Activated T-cell treated with anti-CD3 and anti-CD28 coated beads, Interleukin-2, amount 50 U/mL, for 1 hour (primary cell): ENCODE measurements at places on chromosomes 5 and 9.

- no peak for DNase-seq
These were observed 18.1 kb downstream of the PPIP5K2 start for GRCh38 chr5:103138202-103138690.

GRCh38 chr5:80296121-80296520 is 23.7 kb upstream of the SPZ1 start:
- DNase-seq: no peak

DNA sequence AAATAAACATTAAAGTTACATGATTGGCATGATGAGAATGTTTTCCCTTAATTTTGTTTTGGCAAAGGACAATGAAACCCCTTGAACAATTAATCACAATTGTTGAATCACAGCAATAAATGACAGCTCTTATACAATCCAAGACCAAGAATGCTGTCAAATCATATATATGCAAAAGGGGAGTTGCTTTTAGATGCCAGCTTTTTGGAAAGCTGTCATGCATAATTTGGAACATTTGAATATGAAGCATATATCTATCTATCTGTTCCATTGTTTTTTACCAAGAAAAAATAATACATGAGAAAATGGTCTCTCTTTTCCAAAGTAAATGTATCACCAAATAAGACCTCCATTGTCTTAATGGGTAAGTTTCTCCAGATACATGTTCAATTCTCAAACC is 44.5 kb downstream of the SPOCK1 start:
- DNase-seq: no peak

- no peak for DNase-seq
These were observed 58.9 kb upstream of the ANKH start for GRCh38 chr5:14930486-14930885.

DNA sequence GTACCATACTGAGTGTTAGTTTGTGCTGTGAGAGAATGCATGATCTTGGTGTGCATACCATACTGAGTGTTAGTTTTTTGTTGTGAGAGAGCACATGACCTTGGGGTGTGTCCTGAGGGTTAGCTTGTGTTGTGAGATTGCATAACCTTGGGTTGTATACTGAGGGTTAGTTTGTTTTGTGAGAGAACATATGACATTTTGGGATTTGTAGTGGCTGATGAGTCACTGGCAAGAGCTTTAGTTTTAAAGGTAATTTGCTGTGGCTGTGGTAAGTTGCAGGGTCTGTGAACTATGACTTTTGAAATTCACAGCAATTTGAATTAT is 1068.3 kb upstream of the EDIL3 start:
- no peak for DNase-seq

GRCh38 chr5:149061341-149061740 is 1.5 kb downstream of the SH3TC2 start:
- DNase-seq: no peak

- no peak for DNase-seq
These were observed 209.8 kb upstream of the ELAVL2 start for GRCh38 chr9:24035816-24036215.

- DNase-seq: no peak
These were observed 20.4 kb downstream of the BDP1 start for GRCh38 chr5:71475788-71476384.

DNA sequence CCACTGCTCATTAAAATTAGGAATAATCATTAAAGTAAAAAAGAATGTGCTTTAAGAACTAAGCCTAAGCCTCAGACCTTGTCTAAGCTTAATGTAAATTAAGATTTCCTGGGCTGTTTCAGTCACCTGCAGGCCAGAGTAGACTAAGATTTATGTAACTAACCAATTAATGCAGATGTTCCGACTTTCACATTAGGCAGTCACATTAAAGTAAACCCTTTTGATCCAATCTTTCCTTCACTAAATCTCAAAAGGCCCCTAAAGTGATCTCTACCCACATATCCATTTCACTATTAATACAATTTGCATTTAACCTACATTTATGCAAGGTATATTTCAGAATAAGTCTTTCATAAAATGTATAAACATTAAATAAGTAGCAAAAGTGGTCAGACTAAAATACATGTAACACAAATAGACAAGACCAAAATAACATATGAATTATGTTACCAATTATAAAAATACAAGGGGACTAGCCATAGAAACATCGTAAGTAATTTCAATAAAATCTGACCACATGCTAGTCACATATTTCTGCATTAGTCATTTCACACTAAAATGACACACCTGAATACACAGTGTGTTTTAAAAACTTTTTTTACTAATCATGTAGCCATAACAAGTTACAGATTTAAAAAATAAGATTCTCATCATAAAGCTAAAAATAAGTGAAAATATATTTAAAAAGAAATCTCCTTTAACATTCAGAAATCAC is 7.7 kb downstream of the NR3C1 start:
- no peak for DNase-seq

- no peak for DNase-seq
These were observed 426.4 kb downstream of the MED10 start for GRCh38 chr5:5951953-5952352.

- DNase-seq: no peak
These were observed 188.2 kb downstream of the CRB2 start for GRCh38 chr9:123544007-123544827.

- no peak for DNase-seq
These were observed 67.6 kb downstream of the ZSWIM6 start for GRCh38 chr5:61399679-61400078.

DNA sequence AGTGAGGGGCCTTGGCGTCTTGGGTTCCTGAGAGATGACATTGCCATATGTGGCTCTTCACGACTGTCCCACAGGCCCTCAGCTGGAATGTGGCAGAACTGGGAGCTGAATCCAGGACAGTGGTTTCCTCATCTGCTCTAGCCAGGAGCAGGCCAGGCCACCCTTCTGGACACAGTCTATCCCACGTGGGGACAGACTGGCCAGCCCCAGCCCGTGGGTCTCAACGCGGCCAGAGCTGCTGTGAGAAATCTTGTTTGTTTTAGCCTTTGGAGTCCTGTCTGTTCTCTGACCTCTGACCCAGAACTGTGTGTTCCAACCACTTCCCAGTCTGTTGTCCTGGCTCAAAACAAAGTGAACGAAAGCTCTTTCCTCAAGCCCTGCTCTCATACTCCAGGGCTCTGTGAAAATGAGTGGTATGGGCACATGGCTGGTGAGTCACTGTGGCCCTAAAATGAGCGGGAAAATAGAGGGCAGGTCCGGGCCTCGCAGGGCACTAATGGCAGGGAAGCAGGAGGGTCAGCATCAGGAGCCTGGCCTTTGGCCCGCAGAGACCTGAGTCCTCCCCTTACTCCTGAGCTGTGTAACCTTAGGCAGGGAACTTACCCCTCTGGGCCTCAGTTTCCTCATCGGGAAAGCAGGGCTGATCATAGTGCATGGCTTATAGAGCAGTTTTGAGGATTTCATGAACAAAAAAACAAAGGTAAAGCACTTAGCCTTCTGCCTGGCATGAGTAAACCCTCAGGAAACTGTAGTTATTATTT is 34.8 kb upstream of the GLRX start:
- DNase-seq: no peak

DNA sequence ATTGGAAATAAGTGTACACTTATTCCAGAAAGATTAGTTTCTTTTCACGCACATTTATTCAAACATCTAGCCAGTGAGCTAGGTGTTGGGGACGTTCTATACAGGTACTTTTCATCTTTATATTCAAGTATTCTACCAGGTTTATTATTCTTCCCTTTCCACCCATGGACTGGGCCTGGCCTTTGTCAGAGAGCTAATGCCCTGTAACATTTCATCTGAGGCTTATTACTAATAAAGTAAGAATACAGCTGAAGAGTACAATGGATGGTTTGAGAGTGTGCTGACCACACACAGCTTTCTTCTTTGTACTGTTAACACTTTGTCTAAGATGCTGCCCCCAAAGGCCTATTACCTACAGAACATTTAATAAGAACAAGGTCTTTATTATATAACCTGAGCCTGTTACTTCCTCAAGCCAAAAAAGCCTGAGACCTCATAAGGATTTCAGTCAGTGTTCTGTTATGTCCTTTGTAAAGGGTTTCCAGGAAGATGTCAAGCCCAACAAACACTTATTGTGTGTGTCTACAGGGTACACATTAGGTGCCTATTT is 93.5 kb downstream of the ZNF608 start:
- DNase-seq: no peak

DNA sequence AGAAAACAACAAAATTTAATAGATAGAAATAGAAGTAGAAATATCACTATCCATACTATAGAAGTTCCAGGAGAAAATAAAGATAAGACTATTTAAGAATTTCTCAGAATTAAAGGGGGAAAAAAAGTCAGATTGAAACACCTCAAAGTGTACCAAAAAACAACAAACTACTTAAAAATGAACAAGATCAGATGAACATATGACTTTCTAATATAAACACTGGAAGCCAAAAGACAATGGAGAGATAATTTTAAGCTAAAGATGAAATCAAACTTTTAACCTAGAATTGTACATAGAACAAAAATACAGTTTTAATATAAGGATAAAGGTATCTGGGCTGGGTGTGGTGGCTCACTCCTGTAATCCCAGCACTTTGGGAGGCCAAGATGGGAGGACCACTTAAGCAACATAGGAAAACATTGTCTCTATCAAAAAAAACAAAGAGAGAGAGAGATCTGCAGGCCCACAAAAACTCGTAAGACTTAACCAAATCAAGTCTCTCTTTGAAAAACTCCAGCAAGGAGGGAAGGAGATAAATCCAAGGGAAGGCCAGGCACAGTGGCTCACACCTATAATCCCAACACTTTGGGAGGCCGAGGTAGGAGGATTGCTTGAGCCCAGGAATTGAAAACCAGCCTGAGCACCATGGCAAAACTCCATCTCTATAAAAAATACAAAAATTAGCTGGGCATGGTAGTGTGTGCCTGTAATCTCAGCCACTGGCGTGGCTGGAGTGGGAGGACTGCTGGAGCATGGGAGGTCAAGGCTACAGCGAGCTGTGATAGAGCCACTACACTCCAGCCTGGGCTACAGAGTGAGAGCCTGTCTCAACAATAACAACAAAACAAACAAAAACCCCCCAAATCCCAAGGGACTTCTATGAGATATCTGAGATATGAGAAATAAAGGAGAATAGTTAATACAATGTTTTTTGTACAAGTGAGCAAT is 32.4 kb downstream of the ABHD17B start:
- DNase-seq: no peak

GRCh38 chr9:134372581-134373267 is 46.5 kb downstream of the RXRA start:
- DNase-seq: no peak

DNA sequence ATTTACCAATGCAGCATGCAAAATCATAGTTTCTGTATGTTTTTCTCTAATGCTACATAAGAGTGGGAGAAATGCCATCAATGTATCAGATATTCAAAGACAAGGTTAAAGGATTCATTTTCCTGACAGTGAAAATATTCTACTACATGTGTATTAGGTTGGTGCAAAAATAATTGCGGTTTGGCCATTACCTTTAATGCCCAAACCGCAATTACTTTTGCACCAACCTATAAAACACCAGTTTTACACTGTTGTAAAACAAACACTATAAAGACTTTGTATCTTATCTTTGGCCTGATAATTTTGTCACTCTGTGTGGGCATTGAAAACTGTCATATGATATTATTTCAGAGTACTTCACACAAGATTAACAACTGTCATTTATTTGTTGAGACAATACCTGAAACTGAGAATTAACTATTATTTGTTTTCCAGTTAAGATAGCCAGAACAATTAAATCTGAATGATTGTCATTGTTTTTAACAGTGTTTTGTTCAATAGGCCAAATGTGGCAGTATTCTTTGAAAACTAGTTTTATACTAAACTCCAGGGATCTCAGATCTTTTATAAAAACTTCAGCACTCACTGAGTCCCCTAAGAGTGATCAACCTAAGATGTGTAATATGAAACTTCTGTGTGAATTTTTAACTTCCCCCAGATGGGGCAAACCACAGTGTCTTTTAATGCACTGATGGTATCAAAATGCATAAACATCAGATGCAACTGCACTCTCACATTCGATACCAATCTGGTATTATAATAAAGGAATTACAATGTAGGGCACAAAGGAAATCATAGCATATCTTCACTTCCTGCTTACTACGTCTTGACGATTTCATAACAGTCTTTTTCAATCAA is 53.8 kb upstream of the FBN2 start:
- DNase-seq: no peak

GRCh38 chr9:84759300-84759750 is 89.8 kb downstream of the NTRK2 start:
- DNase-seq: no peak

GRCh38 chr5:134590992-134591659 is 41.5 kb downstream of the SAR1B start:
- DNase-seq: no peak

GRCh38 chr9:72485821-72486593 is 35.4 kb upstream of the TMC1 start:
- DNase-seq: no peak

GRCh38 chr5:171776770-171777759 is 8.6 kb upstream of the SMIM23 start:
- DNase-seq: no peak

DNA sequence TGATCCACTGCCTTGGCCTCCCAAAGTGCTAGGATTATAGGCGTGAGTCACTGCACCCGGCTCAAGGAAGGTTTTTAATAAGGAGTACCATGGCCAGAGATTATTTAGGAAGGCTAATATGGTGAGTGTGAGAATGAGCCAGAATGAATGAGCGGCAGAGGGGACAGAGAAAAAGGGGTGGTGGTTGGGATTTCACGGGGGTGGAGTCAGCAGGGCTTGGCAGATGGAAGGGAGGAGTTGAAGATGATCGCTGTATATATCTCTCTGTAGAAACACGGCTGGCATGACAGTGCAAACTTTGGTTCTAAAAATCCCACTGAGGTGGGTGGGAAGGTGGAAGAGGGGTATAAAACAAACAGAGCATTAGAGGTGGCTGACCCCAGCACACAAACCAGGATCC is 176.7 kb upstream of the TBC1D2 start:
- no peak for DNase-seq

- DNase-seq: no peak
These were observed 312.8 kb upstream of the CTNND2 start for GRCh38 chr5:12217039-12217438.

DNA sequence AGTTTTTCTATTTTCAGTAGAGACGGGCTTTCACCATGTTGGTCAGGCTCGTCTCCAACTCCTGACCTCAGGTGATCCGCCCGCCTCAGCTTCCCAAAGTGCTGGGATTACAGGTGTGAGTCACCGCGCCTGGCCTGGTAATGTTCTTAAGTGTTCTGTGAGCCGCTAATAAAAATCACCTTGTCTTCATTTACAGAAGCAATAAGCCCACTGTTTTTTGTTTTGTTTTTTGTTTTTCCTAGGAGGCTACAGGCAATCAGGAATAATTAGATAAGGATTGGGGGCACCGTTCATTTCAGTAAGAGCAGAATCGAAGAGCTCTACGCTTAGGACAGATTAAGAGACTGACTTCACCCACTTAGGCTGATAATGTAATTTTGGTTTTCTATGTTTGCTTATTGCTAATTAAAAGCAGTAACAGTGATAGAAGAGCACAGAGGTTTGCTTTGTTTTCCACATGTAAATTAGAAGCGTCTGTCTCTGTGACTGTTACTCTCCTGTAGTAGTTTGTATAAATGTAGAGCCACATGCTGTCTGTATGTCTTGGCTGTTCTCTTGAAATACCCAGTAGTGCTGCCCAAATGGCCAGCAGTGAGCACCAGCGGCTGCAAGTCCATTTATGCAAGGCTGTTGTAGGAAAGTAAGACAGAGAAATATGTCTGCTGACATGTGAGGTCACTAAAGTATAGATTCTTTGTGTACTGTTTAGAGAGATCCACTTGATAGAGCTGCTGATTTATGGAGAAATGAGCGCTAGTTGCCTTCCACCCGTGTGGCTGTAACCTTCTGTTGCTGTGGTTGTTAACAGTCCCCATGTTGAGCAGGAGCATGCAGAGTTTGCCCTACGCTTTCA is 30.5 kb downstream of the TRIO start:
- no peak for DNase-seq

GRCh38 chr5:140632366-140633020 is 482 bp downstream of the CD14 start:
- DNase-seq: peak; percentile 59
